ENCODE measurements at places on chromosomes 11 and 22.
A peak's percentile ranks its signal among the peaks of the same experiment; 100 is the strongest.

GRCh38 chr11:34653031-34653430 is 32.1 kb downstream of the EHF start:
- no peak for DNase-seq

- no peak for DNase-seq
These were observed 935 bp downstream of the TRIM68 start for GRCh38 chr11:4607096-4607495.

- DNase-seq, result no peak
These were observed 516.6 kb downstream of the FAM181B start for GRCh38 chr11:82216927-82217570.

DNA sequence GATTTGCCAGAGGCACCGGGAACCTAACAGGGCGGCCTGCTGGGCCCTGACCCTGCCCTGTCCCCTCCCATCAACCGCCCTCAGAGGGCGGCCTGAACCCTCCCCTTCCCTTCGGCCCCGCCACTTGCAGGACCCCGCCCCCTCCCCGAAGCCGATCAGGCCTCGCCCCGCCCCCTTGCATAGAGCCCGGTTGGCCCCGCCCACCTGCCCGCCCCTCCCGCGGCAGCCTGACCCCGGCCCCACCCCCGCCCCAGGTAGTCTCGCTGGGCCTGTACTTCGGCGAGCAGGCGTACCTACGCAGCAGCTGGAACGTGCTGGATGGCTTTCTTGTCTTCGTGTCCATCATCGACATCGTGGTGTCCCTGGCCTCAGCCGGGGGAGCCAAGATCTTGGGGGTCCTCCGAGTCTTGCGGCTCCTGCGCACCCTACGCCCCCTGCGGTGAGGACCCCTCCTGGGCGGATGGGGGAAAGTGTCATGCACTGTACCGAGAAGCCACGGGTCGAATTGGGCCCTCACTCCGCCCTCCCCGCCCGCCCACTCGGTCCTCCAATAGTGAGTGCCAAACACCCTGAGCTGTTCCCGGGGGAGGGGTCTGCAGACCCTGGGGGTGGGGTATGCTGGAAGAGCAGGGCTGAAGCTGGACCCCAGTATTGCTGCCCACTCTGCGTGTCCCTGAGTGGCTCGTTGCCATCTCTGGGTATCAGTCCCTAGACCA is 94.1 kb downstream of the CACNA1I start:
- DNase-seq, result peak; percentile 40

- no peak for DNase-seq
These were observed 17.1 kb upstream of the AGBL2 start for GRCh38 chr11:47732271-47732670.

- DNase-seq, result no peak
These were observed at the start of gene BATF2 for GRCh38 chr11:64996710-64997380. TSS of gene BATF2 (minus strand) at chr11:64996971. CDS start at chr11:64996914, 57 bp downstream.

GRCh38 chr11:89249196-89249595 is 71.5 kb downstream of the TYR start:
- no peak for DNase-seq

- no peak for DNase-seq
These were observed 158.0 kb downstream of the DSCAML1 start for GRCh38 chr11:117638911-117639543.

GRCh38 chr11:37926772-37927171 is 1328.7 kb upstream of the RAG2 start:
- no peak for DNase-seq

DNA sequence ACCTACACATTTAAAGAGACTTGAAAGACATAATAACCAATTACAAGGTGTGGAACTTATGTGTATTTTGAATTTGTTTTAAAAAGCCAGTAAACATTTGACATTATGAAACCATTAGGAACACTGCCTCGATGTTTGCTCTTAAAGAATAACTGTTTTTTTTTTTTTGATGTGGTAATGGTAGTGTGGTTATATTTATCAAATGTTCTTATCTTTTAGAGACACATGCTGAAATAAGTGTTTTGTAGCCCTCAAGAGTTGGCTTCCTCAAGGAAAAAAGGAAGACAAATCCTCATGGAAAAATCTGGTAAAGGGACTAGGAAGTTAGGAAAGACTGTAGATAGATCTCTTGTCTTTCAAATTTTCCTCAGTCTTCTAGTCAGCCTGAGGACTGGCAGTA is 2.2 kb upstream of the ABTB2 start:
- DNase-seq, result no peak

DNA sequence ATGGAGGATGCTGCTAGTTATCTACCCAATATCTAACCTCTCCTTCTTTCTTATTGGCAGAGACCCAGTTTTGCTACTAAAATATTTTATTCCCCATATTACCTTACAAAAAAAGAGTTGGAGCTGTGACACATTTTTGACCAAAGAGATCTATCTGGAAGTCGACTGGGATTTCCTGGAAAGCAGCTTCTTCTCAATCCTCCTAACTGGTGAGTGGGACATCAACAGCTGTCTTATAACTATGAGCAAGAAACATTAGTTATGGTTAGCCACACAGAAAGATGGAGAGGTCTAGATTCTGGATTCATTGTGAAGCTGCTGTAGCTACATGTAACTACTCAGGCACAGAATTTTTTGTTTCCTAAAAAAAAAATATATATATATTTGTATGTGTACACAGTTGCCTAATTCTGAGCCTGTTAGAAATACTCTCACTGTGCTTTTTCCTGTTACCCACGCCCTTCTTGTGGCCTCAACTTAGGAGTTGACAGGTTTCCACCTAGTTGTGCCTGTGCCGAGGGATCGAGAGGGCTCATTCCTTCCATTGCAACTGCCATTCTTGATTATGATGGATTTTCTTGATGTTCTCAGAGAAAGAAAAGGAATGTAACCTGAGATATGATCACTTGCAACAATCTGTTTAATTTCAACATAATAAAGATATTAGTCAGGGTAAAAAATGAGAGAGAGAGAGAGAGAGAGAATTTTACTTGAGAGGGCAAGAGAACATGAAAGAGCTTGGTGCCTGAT is 142.0 kb downstream of the SLC17A6 start:
- DNase-seq, result no peak

DNA sequence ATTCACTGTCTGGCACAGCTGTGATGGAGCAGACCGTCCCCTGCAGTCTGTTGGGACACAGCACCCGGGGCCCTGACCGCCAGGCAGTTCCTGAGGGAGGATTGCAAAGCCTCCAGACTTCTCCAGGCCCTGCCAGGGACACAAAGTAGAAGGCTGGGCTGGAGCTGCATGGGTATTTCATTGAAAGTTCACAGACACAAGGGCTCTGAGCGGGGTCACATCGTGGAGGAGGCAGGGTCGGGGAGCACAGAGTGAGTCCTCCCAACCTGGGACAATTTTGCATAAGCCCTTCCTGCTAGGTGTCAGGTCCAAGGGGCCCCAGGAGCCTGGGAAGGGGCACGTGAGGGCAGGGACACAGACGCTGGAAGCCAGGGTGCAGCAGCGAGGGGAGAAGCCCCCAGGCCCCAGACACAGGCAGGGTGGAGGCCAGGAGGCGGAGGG is 15.7 kb downstream of the IFITM10 start:
- DNase-seq, result no peak

DNA sequence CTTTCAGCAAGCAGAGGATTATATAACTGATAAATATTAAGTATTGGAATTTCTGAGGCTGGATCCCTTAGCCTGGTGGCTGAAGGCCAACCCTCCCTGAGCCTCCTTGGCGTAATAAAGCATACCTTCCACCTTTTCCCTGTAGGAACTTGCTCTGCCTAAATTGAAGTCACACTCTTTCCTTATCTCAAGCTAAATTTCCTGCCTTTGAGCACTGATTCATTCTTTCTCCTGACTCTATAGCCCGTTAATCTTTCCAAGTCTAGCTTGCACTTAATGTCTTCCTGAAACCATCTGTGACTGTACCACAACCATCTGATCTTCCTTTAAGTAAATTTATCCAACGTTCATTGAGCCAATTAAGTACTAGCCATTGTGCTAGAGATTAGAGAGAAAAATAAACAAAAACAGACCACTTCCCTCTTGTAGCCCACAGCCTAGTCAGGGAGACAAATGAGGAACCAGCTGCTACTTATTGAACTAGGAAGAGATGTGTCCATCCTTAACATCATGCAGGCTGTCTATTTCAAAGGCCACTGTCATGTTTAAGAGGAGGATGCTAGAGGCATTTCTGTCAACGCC is 62.9 kb downstream of the GRK3 start:
- DNase-seq, result no peak

DNA sequence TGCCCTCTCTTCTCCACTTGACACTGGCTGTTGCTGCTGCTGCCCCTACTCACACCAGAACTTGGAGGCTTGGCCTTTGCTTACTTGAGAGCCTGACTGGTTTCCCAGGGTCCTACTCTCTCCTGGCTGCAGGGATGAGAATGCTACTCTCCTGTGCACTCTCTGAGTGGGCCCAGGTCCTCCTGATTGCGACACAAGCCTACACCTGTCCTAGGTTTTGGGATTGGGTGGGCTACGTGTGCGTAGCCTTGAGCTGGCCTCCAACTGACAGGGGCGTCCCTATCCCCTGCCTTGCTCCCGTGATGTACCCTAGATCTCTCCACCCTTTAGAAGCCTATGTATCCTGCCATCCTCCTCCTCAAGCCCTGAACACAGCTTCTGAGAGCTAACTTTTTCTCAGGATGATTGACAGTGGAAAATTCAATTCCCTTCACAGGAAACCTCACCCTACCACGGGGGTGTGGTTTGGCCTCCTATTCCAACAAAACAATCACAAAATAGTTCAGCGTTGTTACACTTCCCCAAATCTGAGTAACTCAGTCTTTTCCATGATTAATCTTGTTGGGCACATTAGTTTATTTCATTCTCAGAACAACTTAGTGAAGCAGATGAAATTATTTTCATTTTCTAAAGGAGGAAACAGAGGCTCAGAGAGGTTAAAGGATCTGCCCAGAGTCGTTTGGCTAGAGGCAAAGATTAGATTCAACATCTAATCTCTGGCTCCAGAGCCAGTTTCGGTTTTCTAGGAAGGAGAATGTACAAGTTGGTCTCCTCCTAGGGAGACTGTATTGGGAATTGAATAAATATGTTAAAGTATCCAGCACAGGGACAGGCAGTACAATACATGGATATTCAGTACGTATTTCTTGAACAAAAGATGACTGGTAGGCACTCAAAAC is 17.6 kb upstream of the AMOTL1 start:
- DNase-seq, result no peak

GRCh38 chr22:37507731-37508130 is 11.5 kb downstream of the CARD10 start:
- no peak for DNase-seq

GRCh38 chr11:87878373-87878825 is 296.8 kb downstream of the RAB38 start:
- DNase-seq, result no peak

DNA sequence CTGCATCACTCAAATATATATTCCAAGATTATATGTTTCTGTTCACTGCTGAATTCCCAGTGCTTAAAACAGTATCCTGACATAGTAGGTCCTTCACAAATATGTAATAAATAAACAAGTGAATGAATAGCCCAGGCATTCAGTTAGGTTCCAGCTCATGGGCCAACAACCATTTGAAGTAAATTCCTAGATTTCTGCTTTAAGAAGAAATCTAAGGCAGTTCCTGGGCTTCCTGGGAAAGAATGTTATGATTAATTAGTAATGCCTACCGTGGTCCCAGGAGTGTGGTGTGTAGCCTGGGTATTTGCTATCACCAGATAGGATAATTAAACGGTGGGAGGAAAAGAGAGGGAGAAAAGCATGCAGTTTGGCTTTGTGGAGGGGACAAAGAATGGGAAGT is 576.8 kb downstream of the SOX6 start:
- no peak for DNase-seq

GRCh38 chr11:112425121-112425520 is 164.5 kb upstream of the PLET1 start:
- DNase-seq, result no peak

GRCh38 chr11:69209421-69210309 is 53.9 kb downstream of the SMIM38 start:
- no peak for DNase-seq

DNA sequence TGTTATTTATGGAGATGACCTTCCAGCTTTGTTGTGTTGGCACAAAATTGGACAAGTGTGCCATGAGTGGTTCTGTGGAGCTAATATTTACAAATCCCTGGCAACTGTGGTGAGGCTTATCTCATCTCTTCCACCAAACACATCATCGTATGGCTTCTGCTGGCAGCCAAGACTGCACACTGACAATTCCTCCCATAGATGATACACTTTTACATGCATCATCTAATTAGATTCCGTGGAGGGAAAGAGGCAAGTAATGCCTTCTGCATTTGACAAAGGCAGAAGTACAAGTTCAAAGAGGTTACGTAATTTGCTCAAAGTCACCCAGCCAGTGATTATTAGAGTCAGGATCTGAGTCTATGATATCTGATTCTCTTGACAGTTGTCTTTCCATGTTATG is 62.7 kb upstream of the KIRREL3 start:
- DNase-seq, result no peak

DNA sequence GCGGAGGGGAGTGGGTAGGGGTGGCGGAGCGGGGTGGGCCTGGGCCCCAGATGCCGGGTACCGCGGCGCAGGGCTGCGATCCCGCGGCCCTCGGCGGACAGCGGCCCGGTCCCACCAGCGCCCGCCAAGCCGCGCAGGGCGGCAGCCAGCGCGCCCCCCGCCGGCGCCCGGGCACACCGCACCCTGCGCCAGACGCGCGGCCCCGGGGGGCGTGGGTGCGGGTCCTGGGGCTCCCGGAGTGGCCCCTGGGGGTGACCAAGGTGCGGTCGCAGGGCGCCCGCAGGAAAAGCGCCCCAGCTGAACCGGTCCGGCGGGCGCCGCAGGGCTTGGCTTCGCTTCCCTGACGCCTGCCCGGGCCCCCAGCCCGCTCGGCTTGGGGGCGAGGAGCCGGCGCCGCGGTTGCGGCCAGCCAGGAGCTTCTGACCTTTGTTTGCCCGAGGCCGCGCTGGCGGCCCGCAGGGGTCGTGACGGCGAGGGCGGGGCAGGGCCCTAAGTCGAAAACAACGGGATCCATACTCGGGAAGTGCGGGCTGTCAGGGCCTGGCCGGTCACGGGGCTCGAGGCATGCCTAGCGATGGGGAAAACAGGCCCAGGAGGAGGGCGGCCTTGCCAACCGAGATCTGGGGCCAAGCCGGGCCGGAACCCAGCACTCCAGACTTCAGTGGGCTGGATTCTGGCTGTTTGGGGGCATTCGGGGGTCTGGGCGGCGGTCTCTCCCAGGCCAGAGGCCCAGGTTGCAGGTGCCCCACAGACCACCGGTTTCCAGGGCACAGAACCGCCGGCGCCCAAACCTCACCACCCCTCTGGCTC is 581 bp upstream of the AP5B1 start:
- no peak for DNase-seq

DNA sequence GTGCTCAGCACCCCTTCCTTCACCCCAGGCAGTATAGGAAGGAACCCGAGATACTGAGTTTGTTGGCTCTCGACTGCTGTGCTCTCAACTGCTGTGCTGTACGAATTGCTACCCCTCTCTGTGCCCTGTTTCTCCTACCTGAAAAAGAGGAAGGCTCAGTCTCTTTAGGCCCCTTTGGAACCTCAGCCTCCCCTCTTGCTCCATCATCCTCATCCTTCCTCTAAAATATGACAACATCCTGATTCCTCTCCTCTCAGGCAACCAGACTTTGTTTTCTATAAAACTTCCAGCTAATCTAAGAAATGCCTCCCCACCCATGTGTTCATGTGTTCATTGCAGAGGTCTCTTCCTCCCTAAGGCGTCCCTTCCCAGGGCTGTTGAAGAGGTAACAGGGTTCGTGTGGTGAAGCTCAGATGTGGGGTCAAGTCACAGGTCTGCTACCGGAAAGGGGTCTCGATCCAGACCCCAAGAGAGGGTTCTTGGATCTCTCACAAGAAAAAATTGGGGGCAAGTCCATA is 35.5 kb upstream of the CD82 start:
- DNase-seq, result no peak

All from stimulated activated CD4-positive, alpha-beta T cell treated with anti-CD3 and anti-CD28 coated beads, Interleukin-4, amount 100 ng/mL, for 1 hour (primary cell).